ENCODE measurements at places on chromosomes 13 and 19. TPM values are rescaled to one million over a fixed set of nuclear protein-coding genes. Genes with fewer than 3 reads are reported as not detected.
A peak's percentile ranks its signal among the peaks of the same experiment; 100 is the strongest.

DNA sequence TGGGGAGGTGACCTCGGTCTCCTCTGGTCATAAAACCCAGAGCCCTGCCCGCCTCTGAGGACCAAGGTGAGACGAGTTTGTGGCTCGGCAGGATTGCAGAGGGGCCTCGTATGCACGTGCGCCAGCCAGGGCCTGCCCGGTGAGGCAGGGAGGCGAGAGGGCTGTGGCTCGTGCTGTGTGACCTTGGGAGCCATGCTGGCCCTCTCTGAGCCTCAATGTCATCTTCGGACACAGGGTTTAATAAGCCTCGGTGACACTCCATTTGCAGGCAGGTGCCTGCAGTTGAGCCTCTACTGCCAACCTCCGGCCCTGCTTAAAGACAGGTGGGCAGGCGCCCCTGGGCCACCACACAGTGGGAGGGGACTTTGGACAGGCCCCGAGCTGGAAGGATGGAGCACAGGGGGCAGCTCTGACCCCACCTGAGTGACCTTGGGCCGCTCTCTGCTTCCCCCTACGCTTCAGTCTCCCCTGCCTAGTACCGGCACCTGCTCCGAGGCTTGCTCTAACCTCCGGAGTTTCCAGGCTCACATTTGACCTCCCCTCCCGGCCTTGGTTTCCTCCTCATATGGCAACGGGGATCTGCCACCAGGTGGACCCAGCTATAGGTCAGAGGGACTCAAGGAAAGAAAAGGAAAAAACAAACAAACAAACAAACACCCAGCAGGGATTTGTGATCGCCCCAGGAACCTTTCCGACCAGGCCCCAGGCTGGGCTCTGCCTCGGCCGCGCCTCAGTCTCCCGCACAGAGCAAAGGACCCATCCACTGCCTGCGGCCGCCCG lies 3.1 kb downstream of the ZBTB7A start:
- peaks cover 6% of the 10 kb centered on the region for H3K36me3 ChIP-seq
- peak overlapping the region; percentile 81 for H3K4me3 ChIP-seq
- peak; percentile 54 for DNase-seq
- H3K27ac ChIP-seq = peak overlapping the region; percentile 91
- H3K27me3 ChIP-seq = no peaks in the 10 kb centered on the region

- no peak overlapping the region for H3K4me3 ChIP-seq
- DNase-seq = no peak
- no peaks in the 10 kb centered on the region for H3K27me3 ChIP-seq
- H3K4me1 ChIP-seq = no peaks in the 10 kb centered on the region
- H3K36me3 ChIP-seq = no peaks in the 10 kb centered on the region
- H3K27ac ChIP-seq = no peak overlapping the region
These were observed 389.4 kb downstream of the RFC3 start for GRCh38 chr13:34207334-34207733.

Gene CEACAM4
- 5.6 TPM for total RNA-seq

Gene SIGLEC8
- 3.0 TPM for total RNA-seq

- H3K27ac ChIP-seq = no peak overlapping the region
- H3K36me3 ChIP-seq = no peaks in the 10 kb centered on the region
- no peak for DNase-seq
- no peak overlapping the region for H3K4me3 ChIP-seq
- H3K27me3 ChIP-seq = peaks cover 11% of the 10 kb centered on the region
- H3K4me1 ChIP-seq = no peaks in the 10 kb centered on the region
These were observed 46.4 kb downstream of the PSG3 start for GRCh38 chr19:42693760-42694350.

Gene BCL3
- 41.0 TPM for total RNA-seq

DNA sequence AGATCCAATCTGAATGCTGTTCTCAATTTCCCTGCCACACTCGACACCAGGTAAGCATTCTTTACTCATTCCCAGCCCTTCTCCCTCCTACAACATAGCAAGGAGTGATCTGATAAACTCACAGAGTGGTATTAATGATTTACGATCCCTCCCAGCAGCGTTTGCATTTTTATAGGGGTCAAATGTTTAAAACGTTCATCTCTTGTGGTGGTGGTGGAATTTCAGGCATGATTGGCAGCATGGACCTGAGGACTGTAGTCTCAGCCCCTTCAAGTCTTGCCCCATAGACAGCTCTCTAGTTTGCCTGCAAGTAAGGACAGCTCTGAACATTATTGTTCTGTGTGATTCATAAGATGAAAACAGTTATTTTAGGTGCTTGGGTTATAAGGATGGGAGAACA lies 565.7 kb downstream of the EFNB2 start:
- H3K27me3 ChIP-seq = no peaks in the 10 kb centered on the region
- no peak for DNase-seq
- H3K4me1 ChIP-seq = no peaks in the 10 kb centered on the region
- H3K36me3 ChIP-seq = no peaks in the 10 kb centered on the region
- no peak overlapping the region for H3K27ac ChIP-seq

GRCh38 chr19:16877581-16877980 lies 11.2 kb upstream of the F2RL3 start:
- H3K4me3 ChIP-seq = no peak overlapping the region
- H3K27ac ChIP-seq = peak overlapping the region; percentile 49
- H3K4me1 ChIP-seq = peaks cover 38% of the 10 kb centered on the region
- peaks cover 58% of the 10 kb centered on the region for H3K36me3 ChIP-seq

- no peaks in the 10 kb centered on the region for H3K27me3 ChIP-seq
- no peak overlapping the region for H3K4me3 ChIP-seq
- H3K36me3 ChIP-seq = no peaks in the 10 kb centered on the region
- DNase-seq = no peak
- no peak overlapping the region for H3K27ac ChIP-seq
- H3K4me1 ChIP-seq = peaks cover 14% of the 10 kb centered on the region
These were observed 111.0 kb downstream of the RGCC start for GRCh38 chr13:41568143-41568971.

DNA sequence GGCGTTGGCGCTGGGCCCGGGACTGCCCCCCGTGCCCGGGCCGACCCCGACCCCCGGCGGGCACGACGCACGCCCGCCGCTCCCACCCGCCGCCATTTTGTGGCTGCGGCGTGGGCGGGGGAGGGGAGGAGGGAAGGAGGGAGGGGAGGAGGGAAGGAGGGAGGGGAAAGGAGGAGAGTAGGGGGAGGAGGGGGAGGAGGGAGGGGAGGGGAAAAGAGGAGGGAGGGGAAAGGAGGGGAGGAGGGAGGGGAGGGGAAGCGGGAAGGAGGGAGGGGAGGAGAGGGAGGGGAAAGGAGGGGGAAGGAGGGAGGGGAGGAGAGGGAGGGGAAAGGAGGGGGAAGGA lies at the start of gene BTBD2:
Gene BTBD2, minus strand, starts transcription at position 107 of the 343 bp plus-strand sequence. Its CDS starts 11 bp downstream, at position 96.
- peak; percentile 51 for DNase-seq
- peaks cover 12% of the 10 kb centered on the region for H3K4me1 ChIP-seq
- no peaks in the 10 kb centered on the region for H3K27me3 ChIP-seq
- peak within 1 kb of the TSS; percentile 18 for H3K27ac ChIP-seq
- H3K4me3 ChIP-seq = peak within 1 kb of the TSS; percentile 66
- H3K36me3 ChIP-seq = no peaks in the 10 kb centered on the region

- H3K27me3 ChIP-seq = no peaks in the 10 kb centered on the region
- H3K4me1 ChIP-seq = peaks cover 5% of the 10 kb centered on the region
- no peak for DNase-seq
- no peak overlapping the region for H3K27ac ChIP-seq
- no peak overlapping the region for H3K4me3 ChIP-seq
These were observed 12.4 kb upstream of the TINCR start for GRCh38 chr19:5580161-5580571.

- no peaks in the 10 kb centered on the region for H3K36me3 ChIP-seq
- H3K27ac ChIP-seq = no peak overlapping the region
- peaks cover 20% of the 10 kb centered on the region for H3K4me1 ChIP-seq
- no peak for DNase-seq
These were observed 3.5 kb upstream of the CYP2S1 start for GRCh38 chr19:41189425-41190065.

DNA sequence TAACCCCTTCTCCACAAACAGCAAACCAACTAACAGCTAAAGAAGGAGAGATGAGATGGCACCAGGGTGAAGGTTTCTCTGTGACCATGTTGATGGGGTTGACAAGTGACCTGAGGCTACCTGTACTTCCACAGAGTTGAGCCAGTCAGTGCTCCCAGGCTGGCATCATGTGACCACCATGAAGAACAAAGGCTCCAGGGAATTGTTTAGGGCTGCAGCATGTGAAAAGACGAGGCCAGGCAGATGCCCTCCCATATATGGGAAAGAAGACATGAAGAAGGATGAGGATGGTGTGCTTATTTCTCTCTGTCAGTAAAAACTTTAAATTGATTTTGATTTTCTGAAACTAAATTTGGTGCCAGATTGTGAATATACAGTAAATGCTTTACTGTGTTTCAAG lies 220.6 kb downstream of the OLFM4 start:
- H3K4me3 ChIP-seq = no peak overlapping the region
- H3K27ac ChIP-seq = no peak overlapping the region
- H3K27me3 ChIP-seq = no peaks in the 10 kb centered on the region
- DNase-seq = no peak

Gene PSG1
- total RNA-seq = not detected

Gene KLHL1
- not detected for total RNA-seq

GRCh38 chr13:97030705-97031452 lies 36.6 kb upstream of the OXGR1 start:
- peaks cover 4% of the 10 kb centered on the region for H3K4me1 ChIP-seq
- H3K4me3 ChIP-seq = no peak overlapping the region
- no peak overlapping the region for H3K27ac ChIP-seq
- no peak for DNase-seq
- no peaks in the 10 kb centered on the region for H3K36me3 ChIP-seq
- no peaks in the 10 kb centered on the region for H3K27me3 ChIP-seq

- no peak for DNase-seq
- no peaks in the 10 kb centered on the region for H3K27me3 ChIP-seq
- no peak overlapping the region for H3K4me3 ChIP-seq
- no peaks in the 10 kb centered on the region for H3K4me1 ChIP-seq
- H3K27ac ChIP-seq = no peak overlapping the region
These were observed 7.7 kb downstream of the UBE2L5 start for GRCh38 chr13:30429721-30430694.

Gene WTIP
- 23.5 TPM for total RNA-seq

Gene UQCRFS1
- 21.5 TPM for total RNA-seq

DNA sequence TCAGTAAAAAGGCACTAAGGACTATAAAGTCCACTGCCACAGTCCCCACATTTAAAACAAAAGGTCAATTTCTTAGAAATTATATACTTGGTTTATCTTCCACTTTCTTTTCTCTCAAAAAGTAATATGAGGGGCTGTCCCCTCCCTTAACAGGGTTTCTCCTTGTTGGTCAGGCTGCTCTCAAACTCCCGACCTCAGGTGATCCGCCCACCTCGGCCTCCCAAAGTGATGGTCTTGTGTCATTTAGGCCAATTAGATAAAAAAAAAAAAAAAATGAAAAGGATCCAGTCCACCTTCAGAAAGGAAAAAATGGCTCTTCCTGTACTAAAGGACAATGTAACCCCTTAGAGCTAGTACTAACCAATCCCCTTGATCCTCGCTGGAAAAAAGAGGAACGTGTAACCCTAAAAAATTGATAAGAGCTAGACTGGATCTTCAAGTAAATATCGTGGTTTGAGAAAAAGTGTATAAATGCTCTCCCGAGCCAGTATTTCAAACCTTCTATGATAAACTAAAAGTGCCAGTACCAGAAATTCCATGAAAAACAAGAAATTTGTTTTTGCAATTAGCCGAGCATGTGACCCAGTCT lies 9.0 kb upstream of the CD70 start:
- H3K27ac ChIP-seq = no peak overlapping the region
- no peak overlapping the region for H3K4me3 ChIP-seq
- no peaks in the 10 kb centered on the region for H3K27me3 ChIP-seq
- H3K36me3 ChIP-seq = no peaks in the 10 kb centered on the region

- no peak overlapping the region for H3K4me3 ChIP-seq
- no peaks in the 10 kb centered on the region for H3K36me3 ChIP-seq
- DNase-seq = no peak
- no peaks in the 10 kb centered on the region for H3K27me3 ChIP-seq
- no peak overlapping the region for H3K27ac ChIP-seq
- no peaks in the 10 kb centered on the region for H3K4me1 ChIP-seq
These were observed 973.9 kb upstream of the PRR20A start for GRCh38 chr13:56166864-56167263.

Data from lower lobe of right lung (tissue), 2 donors.